CD8-positive, alpha-beta memory T cell (primary cell): ENCODE measurements at places on chromosomes 6 and 20. TPM values are rescaled to one million over a fixed set of nuclear protein-coding genes. Genes with fewer than 3 reads are reported as not detected.

Gene PROKR2
- polyA plus RNA-seq = 0.94 TPM

Gene RALGAPB
- 13.9 TPM for polyA plus RNA-seq

Gene SRSF12
- 0.23 TPM for polyA plus RNA-seq

Gene GABRR1
- not detected for polyA plus RNA-seq

Gene RIOK1
- 23.7 TPM for polyA plus RNA-seq

Gene IRAK1BP1
- 0.99 TPM for polyA plus RNA-seq
